Upper lobe of right lung (tissue), 1 donor: ENCODE measurements at places on chromosomes 5 and 9. TPM values are rescaled to one million over a fixed set of nuclear protein-coding genes. Genes with fewer than 3 reads are reported as not detected.

Gene GPR21
- total RNA-seq: 3.3 TPM

Gene PPP3R2
- total RNA-seq: not detected

Gene GGTA1
- total RNA-seq: 9.5 TPM

Gene MEIKIN
- not detected for total RNA-seq

Gene QRFP
- total RNA-seq: not detected

DNA sequence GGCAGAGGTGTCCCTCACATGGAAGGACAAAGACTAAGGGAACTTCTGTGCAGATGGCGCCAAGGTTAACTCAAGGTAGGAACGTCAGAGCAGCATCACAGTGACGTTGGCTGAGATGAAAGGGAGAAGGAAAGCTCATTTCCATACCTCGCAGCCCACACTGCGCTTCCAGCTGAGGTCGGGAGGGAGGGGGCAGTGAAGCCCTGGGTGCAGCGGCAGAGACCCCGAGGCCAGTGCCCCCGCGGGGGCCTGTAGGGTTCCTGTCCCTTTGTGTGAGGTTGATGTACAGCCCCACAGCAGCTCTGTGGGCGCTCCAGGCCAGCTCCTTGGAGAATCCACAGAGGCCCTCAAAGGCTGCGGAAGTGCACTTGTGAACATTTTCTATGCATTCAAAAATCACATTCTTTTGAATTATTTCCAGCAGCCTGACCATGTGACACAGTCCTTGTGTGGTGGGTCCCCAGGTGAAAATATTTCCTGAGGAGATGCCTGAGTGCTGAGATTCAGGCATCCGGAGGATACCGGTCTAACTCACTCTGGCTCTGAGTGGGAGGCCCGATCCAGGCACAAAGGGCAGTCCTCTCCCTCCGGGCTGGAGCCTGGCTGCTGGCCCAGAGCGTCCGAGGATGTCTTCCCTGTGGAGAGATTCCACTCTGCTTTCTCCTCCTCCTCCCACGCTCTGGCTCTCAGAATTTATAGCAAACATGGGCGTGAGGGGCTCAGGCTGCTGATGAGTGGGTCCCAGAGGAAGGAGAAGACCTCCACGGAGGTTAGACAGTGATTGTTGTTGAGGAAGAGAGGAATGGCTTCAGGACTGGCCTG is 150.7 kb downstream of the ICE1 start:
- no peaks in the 10 kb centered on the region for H3K27me3 ChIP-seq
- no peak overlapping the region for H3K27ac ChIP-seq
- no peaks in the 10 kb centered on the region for H3K36me3 ChIP-seq
- no peak for DNase-seq
- no peak overlapping the region for H3K4me3 ChIP-seq
- H3K4me1 ChIP-seq: no peaks in the 10 kb centered on the region

GRCh38 chr9:77770340-77770739 is 122.2 kb upstream of the GNA14 start:
- no peak overlapping the region for H3K27ac ChIP-seq
- H3K27me3 ChIP-seq: no peaks in the 10 kb centered on the region
- H3K36me3 ChIP-seq: peaks cover 9% of the 10 kb centered on the region
- no peak for DNase-seq
- H3K4me1 ChIP-seq: no peaks in the 10 kb centered on the region
- no peak overlapping the region for H3K4me3 ChIP-seq

DNA sequence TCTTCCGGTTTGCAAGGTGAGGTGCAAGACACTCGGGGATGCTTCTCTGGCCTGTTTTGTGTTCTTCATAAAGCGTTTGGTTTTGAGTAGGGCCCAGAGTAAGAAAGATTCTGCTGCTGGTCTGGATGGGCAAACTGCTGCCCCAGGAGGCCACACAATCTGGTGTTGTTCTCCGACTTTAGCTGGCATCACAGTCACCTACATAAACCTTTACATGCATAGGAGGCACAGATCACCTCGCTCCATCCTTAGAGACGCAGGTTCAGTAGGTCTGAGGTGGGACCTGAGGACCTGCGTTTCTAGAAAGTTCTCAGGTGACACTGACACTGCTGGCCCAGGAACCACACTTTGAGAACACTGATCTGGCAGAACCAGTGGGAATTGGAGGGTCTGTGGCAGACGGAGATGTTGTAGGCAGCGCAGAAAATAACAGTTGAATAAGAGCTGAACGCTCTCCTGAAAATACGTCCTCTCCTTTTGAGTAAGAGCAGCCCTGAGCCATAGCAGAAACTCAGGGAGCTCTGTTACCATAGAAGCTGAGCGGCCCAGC is 3.9 kb upstream of the SLC6A3 start:
- no peak for DNase-seq
- no peak overlapping the region for H3K27ac ChIP-seq
- H3K4me3 ChIP-seq: no peak overlapping the region
- H3K4me1 ChIP-seq: peaks cover 9% of the 10 kb centered on the region
- H3K36me3 ChIP-seq: no peaks in the 10 kb centered on the region

DNA sequence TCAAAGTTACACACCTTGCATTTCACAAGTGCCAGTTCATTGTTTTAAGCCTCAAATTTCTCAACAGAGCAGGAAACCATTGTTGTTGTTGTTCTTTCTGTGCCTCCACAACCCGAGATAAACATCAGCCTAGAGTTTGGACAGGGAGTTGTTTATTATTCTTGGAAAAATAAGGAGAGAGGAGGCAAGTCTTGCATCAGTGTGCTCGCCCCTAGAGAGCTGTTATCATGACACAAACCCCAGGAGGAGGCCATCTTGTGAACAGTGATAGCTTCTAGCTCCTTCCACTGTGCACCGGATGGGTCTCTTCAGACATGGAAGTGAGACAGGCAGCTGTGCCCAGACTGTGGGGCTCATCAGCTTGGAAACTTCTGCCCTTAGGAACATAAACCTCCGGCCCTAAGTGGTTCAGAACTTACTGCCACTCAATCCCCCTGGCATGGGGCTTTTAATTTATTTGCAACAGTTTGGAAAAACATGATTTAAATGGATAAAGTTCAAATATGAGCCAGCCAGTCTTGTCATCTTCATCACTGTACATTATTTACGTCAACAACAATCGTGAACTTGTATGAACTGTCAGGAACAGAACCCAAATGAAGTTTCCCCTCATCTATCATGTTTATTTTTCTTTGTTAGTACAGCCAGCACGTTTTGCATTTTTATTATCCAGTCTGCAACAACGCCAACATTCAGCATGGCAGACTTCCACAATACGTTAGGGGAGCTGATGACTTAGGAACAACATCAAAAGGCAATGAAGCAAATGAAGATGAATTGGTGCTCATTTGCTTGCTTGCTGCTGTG is 181.7 kb upstream of the S1PR3 start:
- H3K27ac ChIP-seq: no peak overlapping the region
- no peaks in the 10 kb centered on the region for H3K36me3 ChIP-seq
- no peaks in the 10 kb centered on the region for H3K4me1 ChIP-seq

- no peaks in the 10 kb centered on the region for H3K36me3 ChIP-seq
- peak; percentile 8 for DNase-seq
- H3K4me1 ChIP-seq: peaks cover 4% of the 10 kb centered on the region
- no peak overlapping the region for H3K4me3 ChIP-seq
Observed at GRCh38 chr9:133158695-133159094, 5.0 kb downstream of the GBGT1 start.

- no peak for DNase-seq
- no peak overlapping the region for H3K4me3 ChIP-seq
- no peaks in the 10 kb centered on the region for H3K27me3 ChIP-seq
- H3K4me1 ChIP-seq: peaks cover 80% of the 10 kb centered on the region
- H3K27ac ChIP-seq: peak overlapping the region; percentile 87
Observed at GRCh38 chr5:172870291-172870714, 36.3 kb downstream of the ERGIC1 start.

- H3K4me1 ChIP-seq: no peaks in the 10 kb centered on the region
- no peak overlapping the region for H3K27ac ChIP-seq
- no peak overlapping the region for H3K4me3 ChIP-seq
- H3K36me3 ChIP-seq: no peaks in the 10 kb centered on the region
Observed at GRCh38 chr5:71948206-71948605, 159.1 kb upstream of the MAP1B start.

GRCh38 chr5:180433032-180433422 is 61.2 kb upstream of the CNOT6 start:
- H3K4me1 ChIP-seq: no peaks in the 10 kb centered on the region
- H3K27me3 ChIP-seq: no peaks in the 10 kb centered on the region
- no peak for DNase-seq
- no peaks in the 10 kb centered on the region for H3K36me3 ChIP-seq

DNA sequence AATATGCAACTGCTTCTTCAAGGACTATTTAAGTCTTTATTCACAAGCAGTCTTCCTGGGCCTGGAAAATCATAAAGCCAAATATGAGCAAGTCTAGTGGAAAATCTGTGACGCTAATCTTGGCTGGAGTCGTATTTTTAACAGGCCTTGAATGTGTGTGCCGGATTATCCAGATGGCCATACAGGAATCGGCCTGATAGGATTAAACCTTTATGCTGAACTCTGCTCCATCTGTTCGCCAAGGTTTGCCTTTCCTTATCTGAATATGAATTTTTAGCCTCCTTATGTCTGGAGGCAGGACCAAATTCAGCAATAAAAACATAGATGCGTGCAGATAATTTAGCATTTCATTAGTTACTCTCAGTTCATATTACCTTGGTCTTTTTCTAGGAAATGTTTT is 294.5 kb downstream of the EBF1 start:
- DNase-seq: no peak
- no peak overlapping the region for H3K4me3 ChIP-seq
- peaks cover 4% of the 10 kb centered on the region for H3K4me1 ChIP-seq
- no peak overlapping the region for H3K27ac ChIP-seq
- no peaks in the 10 kb centered on the region for H3K27me3 ChIP-seq

DNA sequence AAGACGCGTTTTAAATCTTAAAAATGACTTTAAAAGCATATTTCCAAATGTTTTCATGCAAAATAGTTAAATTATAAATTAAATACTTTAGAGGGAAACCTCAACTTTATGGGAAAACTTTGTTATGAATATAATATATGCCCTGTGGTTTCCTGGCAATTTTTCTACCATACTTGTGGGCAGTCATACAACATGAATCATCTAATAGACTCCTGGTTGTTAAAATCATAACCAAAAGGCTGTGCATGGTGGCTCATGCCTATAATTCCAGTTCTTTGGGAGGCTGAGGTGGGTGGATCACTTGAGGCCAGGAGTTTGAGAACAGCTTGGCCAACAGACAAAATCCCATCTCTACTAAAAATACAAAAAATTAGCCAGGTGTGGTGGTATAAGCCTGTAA is 18.2 kb downstream of the ATP10B start:
- no peaks in the 10 kb centered on the region for H3K27me3 ChIP-seq
- no peak overlapping the region for H3K27ac ChIP-seq
- peaks cover 8% of the 10 kb centered on the region for H3K4me1 ChIP-seq
